ENCODE measurements at places on chromosomes 3 and 15. TPM values are rescaled to one million over a fixed set of nuclear protein-coding genes. Genes with fewer than 3 reads are reported as not detected.

GRCh38 chr3:104149154-104149553 is 1217.6 kb upstream of the ALCAM start:
- no peaks in the 10 kb centered on the region for H3K4me1 ChIP-seq
- no peaks in the 10 kb centered on the region for H3K27me3 ChIP-seq
- DNase-seq: no peak
- no peak overlapping the region for H3K27ac ChIP-seq
- H3K36me3 ChIP-seq: no peaks in the 10 kb centered on the region
- no peak overlapping the region for H3K4me3 ChIP-seq

- no peak overlapping the region for H3K4me3 ChIP-seq
- DNase-seq: no peak
- H3K27me3 ChIP-seq: peaks cover 3% of the 10 kb centered on the region
- H3K36me3 ChIP-seq: no peaks in the 10 kb centered on the region
- H3K4me1 ChIP-seq: no peaks in the 10 kb centered on the region
Observed at GRCh38 chr3:19811689-19812088, 122.3 kb downstream of the EFHB start.

Gene FGF12
- not detected for total RNA-seq

DNA sequence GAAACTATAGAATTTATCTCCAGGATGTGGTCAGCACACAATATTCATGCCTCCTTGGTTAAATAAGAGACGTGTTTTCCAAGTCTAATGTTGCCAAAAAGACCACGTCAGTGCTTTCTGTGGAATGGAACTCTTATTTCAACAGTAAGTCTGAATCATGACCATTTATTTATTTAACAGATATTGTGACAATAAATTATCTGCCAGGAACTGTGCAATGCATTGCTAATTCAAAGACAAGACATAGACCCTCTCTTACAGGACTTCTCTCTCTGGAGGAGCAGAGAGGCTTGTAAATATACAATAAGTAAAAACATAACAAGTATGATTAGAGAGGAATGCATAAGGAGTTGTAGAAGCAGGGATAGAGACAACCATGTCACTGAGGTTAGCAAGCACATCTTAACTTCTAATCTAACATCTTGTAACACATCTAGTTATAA is 227.5 kb downstream of the DTWD1 start:
- peaks cover 40% of the 10 kb centered on the region for H3K36me3 ChIP-seq
- no peak overlapping the region for H3K4me3 ChIP-seq
- no peaks in the 10 kb centered on the region for H3K4me1 ChIP-seq
- DNase-seq: no peak
- no peak overlapping the region for H3K27ac ChIP-seq

DNA sequence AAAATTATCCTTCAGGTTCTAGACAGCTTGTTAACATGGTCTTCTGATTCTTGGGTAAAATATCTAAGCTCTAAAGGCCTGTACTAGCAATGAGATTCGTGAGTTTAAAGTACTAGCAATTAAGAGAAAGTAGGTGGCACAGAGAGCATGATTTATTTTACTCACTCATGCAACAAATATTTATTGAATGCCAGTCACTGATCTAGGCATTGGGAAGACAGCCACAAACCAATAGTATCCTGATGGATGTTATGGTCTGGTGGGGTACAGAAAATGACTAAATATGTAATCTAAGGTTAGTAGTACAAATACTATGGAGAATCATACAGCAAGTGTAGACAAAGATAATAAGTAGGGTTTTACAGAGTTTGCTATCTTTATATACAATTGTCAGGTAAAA is 751.3 kb downstream of the ZNF385D start:
- H3K36me3 ChIP-seq: no peaks in the 10 kb centered on the region
- H3K27me3 ChIP-seq: no peaks in the 10 kb centered on the region
- H3K4me3 ChIP-seq: no peak overlapping the region

Gene CPEB1
- 0.74 TPM for total RNA-seq

GRCh38 chr3:72238010-72238691 is 453.2 kb upstream of the PROK2 start:
- no peaks in the 10 kb centered on the region for H3K27me3 ChIP-seq
- no peak overlapping the region for H3K27ac ChIP-seq
- no peak overlapping the region for H3K4me3 ChIP-seq
- DNase-seq: no peak

Gene CKMT1B
- not detected for total RNA-seq

Gene FBXW12
- not detected for total RNA-seq

Gene TUSC7
- not detected for total RNA-seq

DNA sequence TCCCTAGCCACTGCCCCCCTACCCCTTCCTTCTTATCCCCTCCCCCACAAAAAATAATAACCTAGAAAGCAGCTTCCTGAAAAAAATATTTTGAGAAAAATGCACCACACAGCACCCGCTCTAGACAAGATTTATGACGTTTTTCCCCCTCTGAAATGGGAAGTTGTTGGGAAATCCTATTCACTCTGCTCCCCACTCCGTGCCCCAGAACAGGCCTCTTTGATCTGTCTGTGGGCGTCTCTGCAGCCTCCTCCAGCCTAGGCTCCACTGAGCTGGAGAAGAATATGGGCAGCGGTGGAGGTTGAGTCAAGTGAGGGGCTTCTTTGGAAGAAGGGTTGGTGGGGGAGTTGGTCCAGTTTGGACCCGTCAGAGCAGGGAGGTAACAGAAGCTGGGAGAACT is 28.5 kb upstream of the POLG start:
- no peak overlapping the region for H3K4me3 ChIP-seq
- peaks cover 9% of the 10 kb centered on the region for H3K4me1 ChIP-seq
- no peaks in the 10 kb centered on the region for H3K36me3 ChIP-seq
- H3K27ac ChIP-seq: no peak overlapping the region

DNA sequence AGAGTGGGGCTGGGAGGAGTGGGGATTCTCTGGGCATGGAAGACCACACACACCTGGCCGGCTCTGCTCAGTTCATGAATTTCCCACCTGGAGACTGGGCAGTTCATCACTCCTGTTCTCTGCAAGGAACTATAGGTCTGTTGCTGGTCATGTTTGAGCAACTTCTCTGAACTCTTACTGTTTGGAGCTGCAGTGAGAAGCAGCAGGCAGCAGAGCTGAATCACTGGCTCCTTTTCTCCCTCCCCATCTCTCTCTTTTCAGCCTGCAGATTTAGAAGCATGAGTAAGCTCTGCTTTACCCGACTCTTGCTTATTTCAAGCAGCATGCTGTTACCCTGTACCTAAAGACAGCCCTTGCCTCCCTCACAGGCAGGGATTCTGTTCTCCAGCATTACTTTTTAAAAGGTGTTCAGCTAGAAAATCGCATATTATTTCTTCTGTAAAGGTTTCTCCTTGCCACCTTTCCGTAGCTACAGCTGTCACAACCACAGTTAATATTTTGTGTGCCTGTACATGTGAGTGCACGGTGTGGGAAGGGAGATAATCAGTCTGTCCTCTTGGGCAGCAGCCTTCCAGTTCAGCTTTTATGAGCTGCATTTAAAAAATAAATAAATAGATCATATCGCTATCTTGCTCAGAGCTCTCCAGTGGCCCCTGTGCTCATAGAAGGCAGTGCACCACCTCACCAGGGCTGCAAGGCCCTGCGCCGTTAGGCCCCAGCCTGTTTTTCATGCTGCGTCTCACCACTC is 131.6 kb downstream of the CHCHD6 start:
- no peak overlapping the region for H3K4me3 ChIP-seq
- H3K27me3 ChIP-seq: no peaks in the 10 kb centered on the region
- peaks cover 2% of the 10 kb centered on the region for H3K4me1 ChIP-seq
- H3K27ac ChIP-seq: no peak overlapping the region
- no peaks in the 10 kb centered on the region for H3K36me3 ChIP-seq
- DNase-seq: no peak

DNA sequence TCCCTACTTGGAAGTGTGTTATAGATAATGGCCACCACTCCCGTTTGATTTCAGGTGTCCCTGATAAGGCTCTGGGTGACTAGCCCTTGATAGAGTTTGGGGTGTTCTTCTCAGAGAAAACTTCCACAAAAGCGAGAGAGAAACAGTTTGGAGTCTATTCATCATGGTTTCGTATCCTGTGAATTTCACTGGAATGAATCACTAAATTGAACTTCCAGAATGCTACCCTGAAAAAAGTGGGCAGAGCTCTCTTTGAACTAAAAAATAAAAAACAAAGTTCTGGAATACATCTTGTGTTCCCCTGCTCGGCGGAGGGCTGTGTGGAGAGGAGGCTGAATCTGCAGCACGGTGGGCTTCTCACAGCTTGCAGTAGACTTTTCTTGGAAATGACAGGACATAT is 52.8 kb upstream of the FAM98B start:
- DNase-seq: no peak
- H3K27ac ChIP-seq: no peak overlapping the region
- peaks cover 18% of the 10 kb centered on the region for H3K27me3 ChIP-seq
- H3K36me3 ChIP-seq: no peaks in the 10 kb centered on the region

DNA sequence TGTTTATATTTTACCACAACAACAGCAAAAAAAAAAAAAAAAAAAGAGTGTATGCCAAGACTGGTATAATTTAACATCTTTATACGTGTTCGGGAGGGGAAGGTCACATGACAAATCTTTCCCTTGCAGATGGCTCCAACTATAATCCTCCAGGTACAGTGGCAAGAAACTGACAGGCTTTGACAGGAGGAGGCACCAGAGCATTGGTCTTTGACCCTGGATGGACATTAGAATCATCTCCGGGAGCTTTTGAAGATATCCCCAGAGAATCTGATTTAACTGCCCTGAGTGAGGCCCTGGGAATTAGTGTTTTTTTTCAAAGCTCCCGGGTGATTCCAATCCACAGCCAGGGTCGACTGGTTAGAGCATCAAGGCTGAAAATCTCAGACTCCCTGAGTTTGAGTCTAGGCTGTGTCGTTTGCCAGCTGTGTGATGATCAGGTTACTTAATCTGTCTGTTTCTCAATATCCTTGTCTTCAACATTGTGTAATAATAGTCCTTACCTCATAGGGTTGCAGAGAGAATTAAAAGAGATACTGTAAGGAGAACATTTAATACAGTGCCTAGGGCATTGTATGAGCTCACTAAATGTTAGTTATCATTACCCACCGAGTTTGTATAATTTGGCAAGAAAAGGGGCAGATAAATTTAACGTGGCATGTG is 8.9 kb upstream of the SEMA5B start:
- no peak for DNase-seq
- H3K27ac ChIP-seq: no peak overlapping the region
- no peaks in the 10 kb centered on the region for H3K4me1 ChIP-seq
- H3K4me3 ChIP-seq: no peak overlapping the region
- H3K36me3 ChIP-seq: no peaks in the 10 kb centered on the region

Gene PPP1R14D
- total RNA-seq: not detected

DNA sequence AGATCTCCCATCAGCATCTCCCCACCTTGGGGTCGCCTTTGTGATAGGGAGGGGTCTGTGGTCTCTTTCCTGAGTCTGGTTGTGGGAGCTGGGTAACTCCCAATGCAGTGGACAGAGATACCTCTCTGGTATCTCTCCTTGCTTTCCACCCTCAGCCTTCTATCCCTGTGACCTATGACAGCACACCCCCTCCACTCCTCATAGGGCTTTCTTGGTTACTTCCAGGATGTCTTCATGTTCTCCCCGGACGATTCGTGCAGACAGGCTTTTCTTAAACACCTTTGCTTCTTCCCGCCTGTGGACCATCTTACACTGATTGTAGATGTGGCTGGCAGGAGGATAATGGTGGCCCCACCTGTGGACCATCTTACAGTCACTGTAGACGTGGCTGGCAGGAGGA is 14.2 kb upstream of the NRROS start:
- no peak for DNase-seq
- peaks cover 4% of the 10 kb centered on the region for H3K36me3 ChIP-seq
- H3K27ac ChIP-seq: peak overlapping the region; percentile 89
- H3K4me1 ChIP-seq: peaks cover 26% of the 10 kb centered on the region

DNA sequence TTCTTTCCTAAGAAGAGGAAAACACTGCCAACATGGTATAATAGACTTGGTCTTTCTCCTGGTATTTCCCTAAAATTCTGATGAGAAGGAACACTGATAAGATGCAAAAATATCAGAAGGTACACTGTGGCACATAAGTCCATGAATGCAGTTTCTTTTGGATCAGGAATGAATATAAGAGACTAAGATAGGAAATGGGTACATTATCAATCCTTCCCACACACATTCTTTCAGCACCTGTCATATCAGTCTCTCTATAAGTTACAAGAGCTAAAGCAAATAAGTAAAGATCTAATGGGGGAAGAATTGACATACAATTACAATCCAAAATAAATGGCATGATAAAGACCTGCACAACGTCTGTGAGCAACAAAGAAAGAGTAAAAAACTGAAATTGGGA is 1101.0 kb downstream of the ROBO2 start:
- DNase-seq: no peak
- H3K36me3 ChIP-seq: no peaks in the 10 kb centered on the region
- H3K4me3 ChIP-seq: no peak overlapping the region
- H3K27ac ChIP-seq: no peak overlapping the region
- no peaks in the 10 kb centered on the region for H3K27me3 ChIP-seq

Gene AP3B2
- not detected for total RNA-seq

Gene FMN1
- total RNA-seq: 0.45 TPM

- peak overlapping the region; percentile 66 for H3K4me3 ChIP-seq
- no peaks in the 10 kb centered on the region for H3K27me3 ChIP-seq
- DNase-seq: peak; percentile 75
- peaks cover 9% of the 10 kb centered on the region for H3K4me1 ChIP-seq
- peak overlapping the region; percentile 61 for H3K27ac ChIP-seq
- peaks cover 14% of the 10 kb centered on the region for H3K36me3 ChIP-seq
Observed at GRCh38 chr15:82530606-82531379, 9.5 kb downstream of the RPS17 start.

GRCh38 chr3:159182961-159183360 is 381.1 kb downstream of the MFSD1 start:
- H3K27me3 ChIP-seq: no peaks in the 10 kb centered on the region
- H3K36me3 ChIP-seq: no peaks in the 10 kb centered on the region
- no peak overlapping the region for H3K27ac ChIP-seq
- DNase-seq: no peak

GRCh38 chr3:191398607-191399006 is 62.4 kb upstream of the PYDC2 start:
- no peak overlapping the region for H3K4me3 ChIP-seq
- H3K36me3 ChIP-seq: no peaks in the 10 kb centered on the region
- no peak overlapping the region for H3K27ac ChIP-seq
- no peak for DNase-seq
- H3K27me3 ChIP-seq: no peaks in the 10 kb centered on the region
- H3K4me1 ChIP-seq: no peaks in the 10 kb centered on the region
